ENCODE measurements at places on chromosomes 3 and 15.
A peak's percentile ranks its signal among the peaks of the same experiment; 100 is the strongest.

DNA sequence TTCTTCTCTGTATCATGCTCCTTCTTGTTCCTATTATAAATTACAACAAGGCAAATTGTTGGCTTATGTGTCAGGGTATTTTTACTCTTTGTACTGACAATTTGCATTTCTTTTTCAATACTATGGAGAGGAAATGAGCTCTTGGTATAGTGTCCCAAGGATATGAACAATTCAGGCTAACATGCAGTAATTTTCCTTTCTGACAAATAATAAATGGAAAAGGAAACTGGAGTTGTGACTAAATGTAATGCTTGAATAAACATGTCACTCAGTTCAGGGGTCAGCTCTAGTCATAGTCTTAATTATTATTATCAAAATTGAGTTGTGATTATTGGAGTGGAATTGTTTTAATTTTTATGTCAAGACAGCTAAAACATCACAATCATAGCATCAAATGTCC is 256.0 kb upstream of the ZPLD1 start:
- no peak for DNase-seq

- DNase-seq: no peak
Observed at GRCh38 chr15:60557191-60557618, 78.3 kb upstream of the ICE2 start.

GRCh38 chr15:73888224-73889041 is 15.1 kb downstream of the TBC1D21 start:
- no peak for DNase-seq

DNA sequence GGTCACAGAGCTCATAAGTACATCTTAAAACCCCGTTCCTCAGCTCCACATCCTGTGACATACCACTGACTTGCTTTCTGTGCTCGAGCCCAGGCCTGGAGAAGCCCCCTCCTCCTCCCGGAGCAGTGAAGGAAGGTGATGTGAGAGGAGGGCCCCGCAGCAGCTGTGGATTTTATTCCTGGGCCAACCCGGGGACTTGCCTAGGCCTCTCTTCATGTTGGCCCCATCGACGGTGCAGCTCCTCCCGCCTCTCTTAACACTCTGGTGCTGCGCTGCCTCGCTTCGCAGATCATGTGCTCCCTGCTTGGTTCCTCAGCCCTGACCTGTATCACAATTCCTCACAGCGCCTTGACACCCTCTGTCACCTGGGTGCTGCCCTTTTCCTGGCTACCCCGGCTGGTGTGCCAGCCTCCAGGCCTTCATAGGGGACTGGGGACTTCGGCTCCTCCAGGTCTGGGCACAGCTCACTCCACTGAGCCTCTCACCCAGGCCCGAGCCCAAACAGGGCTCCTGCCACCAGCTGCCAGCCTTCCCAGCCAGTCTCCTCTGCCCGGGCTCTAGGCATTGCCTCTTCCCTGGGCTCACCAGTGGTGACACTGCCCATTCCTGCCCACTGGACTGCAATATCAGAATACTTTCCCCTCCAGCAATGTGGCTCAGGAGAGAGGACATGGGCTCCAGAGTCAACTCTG is 21.5 kb downstream of the MAGEF1 start:
- no peak for DNase-seq

- no peak for DNase-seq
Observed at GRCh38 chr3:124730941-124731297, 667 bp downstream of the UMPS start.

- no peak for DNase-seq
Observed at GRCh38 chr3:127168271-127168670, 24.7 kb upstream of the PRR23E start.

GRCh38 chr3:64730681-64731080 is 42.9 kb upstream of the ADAMTS9 start:
- DNase-seq: no peak

DNA sequence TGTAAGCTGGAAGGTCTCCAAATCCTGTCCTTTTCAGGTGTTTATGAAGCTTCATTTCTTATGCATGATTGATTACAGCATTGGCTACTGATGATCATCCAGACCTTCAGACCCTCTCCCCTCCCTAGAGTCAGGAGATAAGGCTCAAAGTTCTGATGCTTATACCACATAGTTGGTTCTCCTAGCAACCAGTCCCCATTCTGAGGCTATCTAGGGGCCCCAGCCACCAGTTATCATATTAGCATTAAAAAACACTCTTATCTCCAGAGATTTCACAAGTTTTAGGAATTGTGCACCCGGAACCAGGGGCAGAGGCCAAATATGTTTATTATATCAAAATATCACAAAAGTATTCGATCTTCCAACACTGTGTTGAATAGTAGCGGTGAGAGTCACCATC is 953.1 kb downstream of the FHIT start:
- DNase-seq: no peak

- DNase-seq: no peak
Observed at GRCh38 chr3:151795276-151795675, 18.6 kb upstream of the AADAC start.

DNA sequence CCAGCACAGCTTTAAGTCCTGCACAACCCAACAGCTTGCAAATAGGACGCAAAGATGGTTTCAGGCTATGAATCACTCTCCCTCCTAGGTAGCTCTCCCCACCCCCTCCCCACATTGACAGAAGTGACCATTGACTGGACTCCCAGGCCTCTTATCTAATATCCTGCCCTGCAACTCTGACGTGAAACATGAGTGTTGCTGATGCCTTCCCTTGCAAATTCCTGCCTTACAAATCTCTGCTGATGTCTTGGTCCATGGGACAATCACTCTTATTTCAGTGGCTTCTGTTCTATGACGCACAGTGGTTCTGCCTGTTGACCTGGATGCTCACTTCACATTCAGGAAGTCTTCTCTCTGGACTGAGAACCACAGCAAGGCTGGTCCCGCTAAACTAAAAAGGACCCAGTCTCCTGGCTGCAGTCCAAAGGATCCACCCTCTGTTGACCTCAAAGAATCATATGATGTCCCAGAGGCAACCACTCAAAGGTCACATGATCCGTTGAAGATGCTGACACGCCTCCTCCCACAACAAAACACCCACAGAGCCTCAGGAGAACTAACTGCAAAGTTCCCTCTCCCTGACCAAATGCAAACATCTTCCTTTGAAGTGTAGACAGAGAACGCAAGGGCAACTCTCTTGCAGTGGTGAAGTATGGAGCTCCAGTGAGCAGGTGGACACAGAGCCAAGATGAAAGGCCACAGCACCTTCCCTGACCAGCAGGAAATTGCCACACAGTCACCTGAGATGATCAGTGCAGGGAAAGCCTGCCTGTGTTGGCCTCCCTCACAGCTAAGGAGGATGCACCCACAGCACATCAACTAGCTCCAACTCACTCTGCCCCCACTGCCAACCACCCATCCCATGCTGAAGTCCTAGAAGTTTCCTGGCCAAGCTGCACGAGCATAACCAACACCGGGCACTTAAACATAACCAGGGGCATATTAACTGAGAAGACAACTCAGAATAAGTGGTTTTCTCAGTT is 112.3 kb downstream of the ADAMTS17 start:
- DNase-seq: peak; percentile 21

DNA sequence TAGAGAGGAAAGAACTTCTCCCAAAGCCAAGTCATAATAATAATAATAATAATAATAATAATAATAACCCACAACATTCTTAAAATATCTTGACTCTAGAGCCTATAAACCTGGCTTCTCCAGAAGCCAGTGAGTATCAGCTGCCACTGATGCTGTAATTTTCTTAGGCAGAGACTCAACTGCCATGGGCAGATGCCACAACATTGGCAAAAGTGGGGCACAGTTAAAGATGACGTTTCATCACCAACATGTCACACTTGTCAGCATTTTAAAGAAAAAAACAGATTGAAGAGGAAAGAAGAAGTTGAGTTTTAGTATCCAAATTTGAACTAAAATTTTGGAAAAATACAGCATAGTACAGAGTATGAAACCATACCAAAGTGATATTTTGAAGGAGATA is 265.0 kb downstream of the ZMAT3 start:
- no peak for DNase-seq

GRCh38 chr15:89171136-89172072 is 50.0 kb downstream of the RLBP1 start:
- no peak for DNase-seq

GRCh38 chr3:109648027-109648426 is 310.7 kb upstream of the DPPA4 start:
- no peak for DNase-seq

DNA sequence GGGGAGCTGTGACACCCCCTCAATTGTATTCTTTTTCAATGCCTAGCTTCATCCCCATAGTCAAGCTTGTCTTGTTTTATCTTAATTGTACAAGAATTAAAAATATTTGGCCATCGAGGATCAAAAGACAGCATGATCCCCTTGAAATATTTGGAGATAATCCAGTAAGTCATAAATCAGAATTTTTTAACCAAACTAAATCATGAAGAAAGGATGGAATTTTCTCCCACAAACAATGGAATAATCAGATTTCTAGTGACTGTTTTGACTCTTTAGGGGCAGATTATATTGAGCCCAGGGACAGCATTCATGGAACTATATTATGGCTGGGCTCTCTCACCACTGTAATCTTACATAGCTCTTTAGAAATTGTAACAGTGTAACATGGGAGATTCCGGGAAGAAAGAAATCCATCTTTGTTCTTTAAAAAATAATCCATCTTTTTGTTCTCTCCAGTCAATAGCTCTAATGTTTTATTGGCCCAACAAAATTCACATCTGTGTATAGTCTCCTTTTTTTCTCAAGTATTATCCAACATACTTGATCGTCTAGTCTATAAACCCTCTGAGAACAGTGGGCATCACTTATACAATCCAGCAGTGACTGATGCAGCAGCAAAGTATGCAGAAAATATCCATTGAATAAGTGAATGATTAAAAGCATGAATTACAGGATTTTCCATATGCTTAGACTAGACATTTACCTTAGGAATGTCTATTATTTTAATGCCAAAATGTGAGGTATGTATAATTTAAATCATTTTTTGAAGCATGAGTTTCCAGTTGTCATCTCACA is 277.0 kb upstream of the PLSCR5 start:
- DNase-seq: no peak

- no peak for DNase-seq
Observed at GRCh38 chr3:50249457-50249856, 13.5 kb downstream of the GNAI2 start.

DNA sequence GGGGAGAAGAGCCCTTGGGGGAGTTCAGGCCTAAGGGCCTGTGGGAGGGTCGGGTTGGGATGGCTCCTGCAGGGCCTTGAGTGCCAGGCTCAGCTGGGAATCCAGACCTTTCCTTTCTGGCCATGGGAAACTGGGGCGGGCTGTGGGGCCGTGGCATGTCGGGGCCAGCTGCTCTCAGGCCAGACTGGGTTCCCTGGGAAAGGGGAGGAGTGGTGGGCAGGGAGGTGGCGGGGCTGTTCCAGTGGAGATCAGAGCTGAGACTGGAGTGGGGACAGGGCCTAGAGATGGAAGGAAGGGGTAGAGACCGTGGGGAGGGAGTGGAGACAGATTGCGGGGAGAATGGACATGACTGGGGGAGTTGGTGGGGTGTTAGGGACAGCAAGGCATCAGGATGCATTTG is 20.3 kb downstream of the FBLN2 start:
- no peak for DNase-seq
